Endodermal cell (in vitro differentiated cells): ENCODE measurements at places on chromosomes 2 and 18. TPM values are rescaled to one million over a fixed set of nuclear protein-coding genes. Genes with fewer than 3 reads are reported as not detected.

Gene SGO2
- total RNA-seq: 18.4 and 20.0 TPM in 2 replicates

Gene RTKN
- total RNA-seq: 55.0 to 87.5 TPM (median 83.6 TPM) in 3 replicates

Gene C2orf80
- not detected in 3 replicates for total RNA-seq

Gene HRH4
- not detected in 2 replicates for total RNA-seq

Gene CYRIA
- total RNA-seq: 1.4 and 2.5 TPM in 2 replicates

Gene CRACDL
- 0.26 and 0.27 TPM in 2 replicates for total RNA-seq

Gene EMILIN1
- 2.1 and 2.5 TPM in 2 replicates for total RNA-seq

Gene BOLL
- total RNA-seq: not detected in 3 replicates
